A549 treated with ZK216348 at 1 μM for 4 hours (cell line): ENCODE measurements at places on chromosomes 2 and 18. TPM values are rescaled to one million over a fixed set of nuclear protein-coding genes. Genes with fewer than 3 reads are reported as not detected.

Gene VAMP5
- total RNA-seq = 0.31 TPM in 1 of 5 replicates, not detected in the others

Gene M1AP
- total RNA-seq = not detected in 5 replicates

Gene FEV
- total RNA-seq = not detected in 5 replicates

Gene CCDC121
- 2.7 to 4.6 TPM (median 4.0 TPM) in 5 replicates for total RNA-seq

Gene SLC40A1
- total RNA-seq = 1.9 to 2.9 TPM (median 2.7 TPM) in 5 replicates

Gene IL1F10
- total RNA-seq = not detected in 5 replicates

Gene SLC1A4
- 9.4 to 12.3 TPM (median 11.0 TPM) in 5 replicates for total RNA-seq

Gene DSEL
- total RNA-seq = 0.25 to 0.52 TPM (median 0.40 TPM) in 5 replicates

Gene CD28
- not detected in 5 replicates for total RNA-seq

Gene ADI1
- 53.9 to 57.7 TPM (median 56.0 TPM) in 5 replicates for total RNA-seq

Gene TMEM198
- total RNA-seq = 0.71 to 1.6 TPM (median 1.2 TPM) in 5 replicates

Gene CHN1
- 18.0 to 21.7 TPM (median 19.0 TPM) in 5 replicates for total RNA-seq

Gene CKAP2L
- total RNA-seq = 10.2 to 20.6 TPM (median 14.9 TPM) in 5 replicates

Gene UGT1A10
- 0.18 to 0.52 TPM (median 0.23 TPM) in 3 of 5 replicates, not detected in the others for total RNA-seq

Gene CIDEA
- total RNA-seq = not detected in 5 replicates

Gene SERPINB3
- 0.12 to 0.19 TPM (median 0.14 TPM) in 4 of 5 replicates, not detected in the other for total RNA-seq

Gene POTEE
- total RNA-seq = 0.04 to 0.08 TPM (median 0.06 TPM) in 4 of 5 replicates, not detected in the other

Gene TOGARAM2
- 0.24 to 0.60 TPM (median 0.31 TPM) in 4 of 5 replicates, not detected in the other for total RNA-seq

Gene ZRANB3
- 5.4 to 8.3 TPM (median 6.0 TPM) in 5 replicates for total RNA-seq

Gene GMCL1
- total RNA-seq = 6.1 to 13.0 TPM (median 10.0 TPM) in 5 replicates

Gene RAMP1
- not detected in 5 replicates for total RNA-seq

Gene GRB14
- total RNA-seq = 4.6 to 7.4 TPM (median 5.2 TPM) in 5 replicates

Gene MAIP1
- total RNA-seq = 34.6 to 39.0 TPM (median 37.9 TPM) in 5 replicates

Gene RAX
- not detected in 5 replicates for total RNA-seq

Gene PLGLB1
- total RNA-seq = 0.59 to 1.5 TPM (median 0.84 TPM) in 4 of 5 replicates, not detected in the other

Gene TDRD15
- not detected in 5 replicates for total RNA-seq

Gene UPP2
- not detected in 5 replicates for total RNA-seq

Gene RGPD8
- 2.0 to 4.1 TPM (median 2.7 TPM) in 5 replicates for total RNA-seq

Gene ALKAL2
- not detected in 5 replicates for total RNA-seq

Gene GPN1
- 56.4 to 60.1 TPM (median 59.8 TPM) in 5 replicates for total RNA-seq

Gene VIL1
- total RNA-seq = 0.24 to 0.67 TPM (median 0.35 TPM) in 4 of 5 replicates, not detected in the other

Gene SLC30A3
- 1.9 to 4.2 TPM (median 3.6 TPM) in 5 replicates for total RNA-seq

Gene FN1
- 173 to 264 TPM (median 183 TPM) in 5 replicates for total RNA-seq

Gene SLC4A3
- total RNA-seq = 1.9 to 4.4 TPM (median 3.2 TPM) in 5 replicates

Gene FNDC4
- 3.3 to 6.4 TPM (median 4.1 TPM) in 5 replicates for total RNA-seq

Gene FBXO15
- 0.45 to 0.92 TPM (median 0.81 TPM) in 5 replicates for total RNA-seq

Gene PAX3
- total RNA-seq = not detected in 5 replicates

Gene SLC38A11
- not detected in 5 replicates for total RNA-seq

Gene AP1S3
- 24.7 to 51.4 TPM (median 35.4 TPM) in 5 replicates for total RNA-seq

Gene LYPD6
- 0.06 to 0.19 TPM (median 0.11 TPM) in 4 of 5 replicates, not detected in the other for total RNA-seq

Gene LIPG
- 0.09 to 0.38 TPM (median 0.32 TPM) in 5 replicates for total RNA-seq

Gene MERTK
- 1.5 to 1.9 TPM (median 1.7 TPM) in 5 replicates for total RNA-seq

Gene MAP3K19
- not detected in 5 replicates for total RNA-seq

Gene DCAF17
- 5.5 to 11.8 TPM (median 10.5 TPM) in 5 replicates for total RNA-seq

Gene NRP2
- total RNA-seq = 92.4 to 182 TPM (median 157 TPM) in 5 replicates

Gene MROH2A
- total RNA-seq = 0.18 to 0.22 TPM in 2 of 5 replicates, not detected in the others

Gene GAREM1
- total RNA-seq = 3.7 to 5.8 TPM (median 4.4 TPM) in 5 replicates

Gene TTC32
- total RNA-seq = 10.7 to 18.3 TPM (median 12.3 TPM) in 5 replicates

Gene CRYGB
- total RNA-seq = not detected in 5 replicates
